GM18507 (cell line): ENCODE measurements at places on chromosomes 12 and 14.

GRCh38 chr14:64746298-64747250 lies 42.4 kb downstream of the PLEKHG3 start:
- no peak for DNase-seq

DNA sequence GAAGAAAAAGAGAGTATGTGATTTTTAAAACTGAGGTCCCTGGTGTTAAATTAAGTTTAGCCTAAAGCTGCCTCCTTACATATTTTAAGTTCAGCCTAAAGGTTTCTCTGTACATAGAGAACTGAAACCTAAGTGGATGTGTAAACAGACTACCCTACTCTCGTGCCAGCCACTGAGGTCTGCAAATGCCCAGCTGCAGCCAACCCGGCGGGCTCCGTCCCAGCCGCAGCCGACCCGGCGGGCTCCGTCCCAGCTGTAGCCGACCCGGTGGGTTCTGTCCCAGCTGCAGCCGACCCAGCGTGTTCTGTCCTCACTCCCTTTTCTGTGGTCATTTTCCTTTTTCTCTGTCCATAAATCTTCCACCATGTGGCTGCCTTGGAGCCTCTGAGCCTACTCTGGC lies 97.2 kb upstream of the SFSWAP start:
- no peak for DNase-seq

DNA sequence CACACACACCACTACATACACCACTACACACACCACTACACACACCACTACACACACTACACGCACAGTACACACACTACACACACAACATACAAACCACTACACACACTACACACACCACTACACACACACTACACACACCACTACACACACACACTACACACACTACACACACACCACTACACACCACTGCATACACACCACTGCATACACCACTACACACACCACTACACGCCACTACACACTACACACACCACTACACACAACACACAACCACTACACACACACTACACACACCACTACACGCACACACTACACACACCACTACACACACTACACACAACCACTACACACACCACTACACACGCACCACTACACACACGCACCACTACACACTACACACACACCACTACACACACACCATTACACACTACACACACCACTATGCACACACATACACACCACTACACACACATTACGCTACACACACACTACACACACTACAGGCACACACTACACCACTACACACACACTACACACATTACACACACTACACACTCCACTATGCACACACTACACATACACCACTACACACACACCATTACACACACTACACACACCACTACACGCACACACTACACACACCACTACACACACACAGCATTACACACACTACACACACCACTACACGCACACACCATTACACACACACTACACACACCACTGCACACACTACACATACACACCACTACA lies 12.5 kb downstream of the NOC4L start:
- no peak for DNase-seq

DNA sequence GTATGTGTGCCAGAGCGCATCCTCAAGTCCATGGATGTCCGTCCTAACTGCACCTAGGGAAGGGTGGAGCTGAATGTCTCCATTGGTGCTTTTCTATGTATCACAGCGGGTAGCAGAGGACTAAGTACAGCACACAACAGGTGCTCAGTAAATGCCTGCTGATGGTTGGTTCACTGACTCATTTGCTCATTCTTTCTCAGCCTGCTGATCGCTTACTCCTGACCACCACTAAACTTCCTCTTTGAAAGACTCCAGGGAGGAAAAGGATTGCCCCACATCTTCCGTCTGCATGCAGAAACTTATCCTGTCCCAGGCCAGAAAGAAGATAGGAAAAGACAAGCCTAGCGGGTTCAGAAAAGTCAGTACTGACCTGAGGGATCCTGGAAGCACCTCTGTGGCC lies 66.3 kb downstream of the B4GALNT3 start:
- no peak for DNase-seq

GRCh38 chr12:93319523-93320050 lies 58.1 kb upstream of the NUDT4 start:
- no peak for DNase-seq

DNA sequence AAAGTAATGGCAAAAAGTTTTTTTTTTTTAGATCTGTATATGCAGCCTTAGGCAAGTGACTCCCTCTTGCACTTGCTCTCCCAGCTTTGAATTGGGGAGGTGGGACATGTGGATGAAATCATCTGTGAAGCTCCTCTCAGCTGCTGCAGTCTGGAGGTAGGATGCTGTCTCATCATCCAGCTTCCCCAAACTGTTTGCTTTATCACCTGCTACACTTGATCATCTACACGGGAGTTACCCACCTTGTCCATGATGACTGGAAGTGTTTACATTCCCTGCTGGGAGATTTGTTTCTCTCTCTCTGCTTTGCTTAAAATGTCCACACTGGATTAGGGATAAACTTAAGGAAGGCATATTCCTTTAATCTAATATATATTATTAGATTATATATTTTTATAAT lies 8.5 kb upstream of the FGF23 start:
- DNase-seq, result no peak

DNA sequence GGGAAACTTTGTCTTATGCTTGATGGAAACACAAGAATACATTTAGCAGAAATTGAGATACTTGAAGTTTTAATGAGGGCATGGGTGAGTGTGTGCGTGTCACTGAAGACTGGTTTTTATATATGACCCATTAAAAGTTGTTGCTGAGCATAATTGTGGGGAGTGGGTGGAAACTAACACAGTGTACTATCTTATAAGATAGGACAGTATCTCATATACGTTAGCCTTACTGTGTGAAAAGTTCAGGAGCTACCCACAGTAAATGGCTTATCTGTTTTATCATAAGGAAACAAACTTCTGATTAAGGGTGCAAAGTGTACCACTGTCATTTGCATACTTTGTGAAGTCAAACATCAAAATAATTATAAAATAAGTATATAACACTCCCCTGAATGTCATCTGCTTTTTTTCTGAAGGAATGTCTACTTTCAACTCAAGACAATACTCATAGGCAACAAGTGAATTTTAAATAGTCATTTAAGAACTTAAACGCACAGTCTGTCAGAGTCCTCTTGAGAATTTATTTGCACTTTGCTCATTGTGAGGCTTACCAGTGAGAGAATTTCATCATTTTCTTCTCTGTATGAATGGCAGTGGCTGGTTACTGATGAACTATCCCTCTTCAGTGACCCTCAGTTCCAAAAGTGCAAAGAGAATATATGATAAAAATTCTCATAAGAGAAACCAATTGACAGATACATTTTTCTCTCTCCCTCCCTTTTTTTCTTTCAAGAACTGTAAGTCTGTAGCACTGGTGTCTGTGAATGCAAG lies 4.2 kb downstream of the PDE3A start:
- DNase-seq, result no peak

DNA sequence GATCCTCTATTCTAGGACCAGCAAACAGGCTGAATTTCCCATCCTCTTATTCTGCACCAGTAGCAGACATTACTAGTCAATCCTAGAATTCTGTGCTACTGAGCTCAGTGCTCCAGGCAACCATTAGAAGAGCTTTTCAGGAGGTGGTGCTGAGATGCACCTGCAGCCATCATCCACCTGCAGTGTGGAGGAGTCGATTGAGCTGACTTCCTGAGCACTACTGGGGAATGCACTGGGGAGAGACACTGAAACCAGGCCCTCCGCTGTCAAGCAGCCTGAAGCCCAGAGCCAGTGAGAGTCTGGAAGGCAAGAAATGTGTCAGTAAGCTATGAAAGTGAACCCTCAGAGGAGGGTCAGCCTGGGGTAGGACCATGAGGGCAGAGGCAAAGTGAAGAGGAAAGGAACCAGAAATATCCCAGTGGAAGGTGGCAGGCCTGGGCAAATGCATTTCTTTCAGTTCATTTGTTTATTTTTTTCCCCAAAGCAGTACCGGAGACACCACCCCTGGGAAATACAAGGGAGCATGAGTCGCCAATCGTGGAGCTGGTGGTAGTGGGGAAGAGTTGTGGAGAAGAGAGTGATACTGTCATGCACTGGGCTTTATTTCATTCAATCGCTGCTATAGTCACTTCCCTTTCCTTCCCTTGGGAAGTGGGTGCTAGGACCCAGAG lies 23.0 kb upstream of the SERPINA4 start:
- DNase-seq, result no peak

GRCh38 chr14:69643430-69644200 lies 32.2 kb downstream of the SUSD6 start:
- DNase-seq, result no peak

GRCh38 chr12:117370588-117370987 lies 9.2 kb upstream of the NOS1 start:
- DNase-seq, result no peak

- DNase-seq, result no peak
Observed at GRCh38 chr12:85559536-85559935, 276.7 kb downstream of the RASSF9 start.

DNA sequence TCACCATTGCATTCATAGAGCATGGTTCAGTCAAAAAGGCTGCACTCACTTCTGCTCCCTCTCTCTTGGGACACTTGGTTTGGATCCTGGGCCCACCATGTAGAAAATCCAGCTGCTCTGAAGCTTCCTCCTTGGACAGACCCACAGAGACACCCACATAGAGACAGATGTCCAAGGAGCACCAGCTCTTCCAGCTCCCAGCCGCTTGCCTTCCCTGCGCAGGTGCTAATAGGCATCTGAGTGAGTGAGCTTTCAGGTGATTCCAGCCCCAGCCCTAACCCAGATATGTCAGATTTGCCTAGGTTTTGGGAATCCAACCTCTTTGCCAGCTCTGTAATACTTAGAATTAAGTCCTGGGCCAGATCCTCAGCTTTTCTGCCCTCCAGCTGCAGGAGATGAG lies 38.6 kb downstream of the DLK1 start:
- no peak for DNase-seq

- no peak for DNase-seq
Observed at GRCh38 chr12:13186302-13186701, 10.2 kb upstream of the EMP1 start.

GRCh38 chr14:72888192-72888591 lies 5.7 kb downstream of the DPF3 start:
- no peak for DNase-seq

- DNase-seq, result no peak
Observed at GRCh38 chr14:30621354-30621939, 672 bp upstream of the SCFD1 start.

- no peak for DNase-seq
Observed at GRCh38 chr12:28191051-28192048, 1.1 kb downstream of the CCDC91 start.

DNA sequence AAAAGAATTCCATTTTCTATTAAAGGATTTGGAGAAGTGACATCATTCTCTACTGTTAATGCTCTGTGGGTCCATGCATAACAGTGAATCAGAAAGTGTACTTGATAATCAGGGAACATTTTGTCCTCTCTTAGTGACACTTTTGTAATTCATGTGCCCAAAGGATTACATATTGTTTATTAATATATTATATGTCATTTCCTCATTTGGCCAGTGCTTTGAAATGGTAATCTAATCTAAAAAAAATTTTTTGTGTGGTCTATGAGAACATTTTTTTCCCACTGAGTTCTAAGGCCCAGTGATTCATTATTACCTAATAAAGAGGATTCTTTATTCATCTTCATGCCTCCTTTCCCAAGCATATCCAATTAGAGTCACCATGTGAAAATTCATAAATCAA lies 79.7 kb upstream of the MYF6 start:
- no peak for DNase-seq

- peak; percentile 20 for DNase-seq
Observed at GRCh38 chr14:89493877-89494634, 77.0 kb upstream of the FOXN3 start.

DNA sequence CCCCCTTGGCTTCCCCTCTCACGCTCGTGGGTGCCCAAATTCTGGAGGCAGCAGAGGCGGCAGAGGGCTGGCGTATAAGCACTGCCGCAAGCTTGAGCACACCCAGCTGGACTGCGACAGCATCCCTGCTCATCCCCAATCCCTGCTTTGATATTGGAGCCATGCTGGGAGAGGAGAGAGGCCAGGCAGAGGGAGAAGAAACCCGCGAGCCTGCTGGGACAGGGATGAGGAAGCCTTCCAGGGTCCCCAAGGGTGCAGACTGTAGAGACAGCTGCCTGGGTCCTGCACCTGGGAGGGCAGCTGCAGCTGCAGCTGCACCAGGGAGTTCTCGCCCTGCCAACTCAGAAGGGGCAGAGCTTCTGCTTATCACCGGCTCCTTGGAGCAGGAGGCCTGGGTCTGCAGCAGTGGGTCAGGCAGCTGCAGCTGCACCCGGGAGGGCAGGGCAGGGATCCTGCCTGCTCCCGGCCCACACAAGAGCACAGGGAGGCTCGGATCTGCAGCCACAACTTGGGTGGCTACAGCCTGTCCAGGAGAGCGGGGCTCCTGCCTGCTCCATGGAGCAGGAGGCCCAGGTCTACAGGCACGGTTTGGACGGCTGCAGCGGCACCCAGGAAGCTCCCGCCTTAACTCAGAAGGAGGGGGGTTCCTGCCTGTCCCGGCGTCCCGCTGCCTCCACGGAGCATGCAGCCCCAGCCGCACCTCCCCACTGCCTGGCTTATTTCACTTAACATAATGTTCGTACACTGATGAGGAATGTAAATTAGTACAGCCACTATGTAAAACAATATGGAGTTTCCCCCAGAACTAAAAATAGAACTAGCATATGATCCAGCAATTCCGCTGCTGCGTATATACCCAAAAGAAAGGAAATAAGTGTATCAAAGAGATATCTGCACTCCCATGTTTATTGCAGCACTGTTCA lies 60.4 kb upstream of the SGPP1 start:
- DNase-seq, result no peak

DNA sequence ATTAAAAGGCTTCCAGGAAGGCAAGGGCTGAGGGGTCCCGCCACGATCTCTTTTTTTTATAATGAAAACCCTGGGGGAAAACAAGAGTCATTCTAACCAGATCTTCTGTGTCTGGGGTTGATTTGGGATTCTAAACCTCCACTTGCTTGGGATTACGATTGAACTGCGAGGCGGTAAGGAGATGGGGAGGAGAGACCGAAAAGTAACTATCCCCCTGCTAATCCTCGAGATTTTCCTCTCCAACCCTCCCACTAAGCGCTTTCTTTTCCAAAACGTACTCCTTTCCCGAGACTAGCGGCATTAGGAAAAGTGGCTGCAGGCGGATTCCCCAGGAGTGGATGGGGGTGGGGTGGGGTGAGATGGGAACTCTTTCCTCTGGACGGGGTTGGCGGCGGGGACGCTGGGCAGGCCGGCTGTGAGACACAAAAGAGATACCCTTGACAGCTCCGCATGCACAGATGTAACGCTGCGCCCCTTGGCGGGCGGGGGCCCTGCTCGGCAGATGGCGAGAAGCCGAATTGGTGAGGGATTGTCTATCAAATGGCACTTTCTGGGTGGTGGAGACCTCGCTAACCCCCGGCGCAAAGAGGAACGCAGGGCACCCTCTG lies 830 bp upstream of the SRRM4 start:
- DNase-seq, result no peak
